ENCODE measurements at places on chromosomes 6 and 20. TPM values are rescaled to one million over a fixed set of nuclear protein-coding genes. Genes with fewer than 3 reads are reported as not detected.

DNA sequence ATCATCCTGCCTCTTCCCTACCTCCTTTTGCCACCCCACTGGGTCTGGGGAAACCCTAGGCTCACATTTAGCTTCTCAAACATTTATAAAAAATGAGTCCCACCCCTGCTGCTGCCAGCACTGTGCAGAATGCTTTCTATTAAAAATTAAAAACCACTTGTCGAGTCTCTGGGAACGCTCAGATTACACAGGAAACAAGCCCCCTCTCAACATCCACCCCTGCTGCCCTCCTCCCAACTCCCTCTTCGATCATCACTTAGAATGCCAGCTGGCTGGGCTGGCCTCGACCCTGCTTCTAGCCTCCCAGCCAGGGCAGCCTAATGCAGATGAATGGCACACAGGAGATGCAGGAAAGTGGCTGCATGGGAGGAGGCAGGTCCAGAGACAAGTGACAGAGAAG lies 75.8 kb downstream of the CDH22 start:
- no peak for DNase-seq

DNA sequence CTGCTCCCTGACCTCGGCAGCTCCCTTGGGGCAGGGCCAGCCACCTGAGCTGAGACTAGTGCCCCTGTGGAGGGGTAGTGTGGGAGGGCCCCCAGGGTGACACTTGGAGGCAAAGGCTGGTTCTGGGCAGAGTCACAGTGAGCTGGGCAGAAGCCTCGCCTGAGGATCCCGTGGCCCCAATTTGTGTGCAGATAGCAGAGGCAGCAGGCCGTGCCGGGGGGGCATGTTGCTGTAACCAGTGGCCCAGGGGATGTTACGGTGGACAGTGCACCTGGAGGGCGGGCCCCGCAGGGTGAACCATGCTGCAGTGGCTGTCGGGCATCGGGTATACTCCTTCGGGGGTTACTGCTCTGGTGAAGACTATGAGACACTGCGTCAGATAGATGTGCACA lies 2.9 kb downstream of the KLHDC3 start:
- no peak for DNase-seq

GRCh38 chr6:151782560-151782959 lies 24.9 kb upstream of the ESR1 start:
- no peak for DNase-seq

Gene TAF11
- total RNA-seq, result 32.7 TPM

- no peak for DNase-seq
These were observed 126.0 kb downstream of the ADGRB3 start for GRCh38 chr6:68760941-68761676.

Gene AARS2
- total RNA-seq, result 23.8 TPM

DNA sequence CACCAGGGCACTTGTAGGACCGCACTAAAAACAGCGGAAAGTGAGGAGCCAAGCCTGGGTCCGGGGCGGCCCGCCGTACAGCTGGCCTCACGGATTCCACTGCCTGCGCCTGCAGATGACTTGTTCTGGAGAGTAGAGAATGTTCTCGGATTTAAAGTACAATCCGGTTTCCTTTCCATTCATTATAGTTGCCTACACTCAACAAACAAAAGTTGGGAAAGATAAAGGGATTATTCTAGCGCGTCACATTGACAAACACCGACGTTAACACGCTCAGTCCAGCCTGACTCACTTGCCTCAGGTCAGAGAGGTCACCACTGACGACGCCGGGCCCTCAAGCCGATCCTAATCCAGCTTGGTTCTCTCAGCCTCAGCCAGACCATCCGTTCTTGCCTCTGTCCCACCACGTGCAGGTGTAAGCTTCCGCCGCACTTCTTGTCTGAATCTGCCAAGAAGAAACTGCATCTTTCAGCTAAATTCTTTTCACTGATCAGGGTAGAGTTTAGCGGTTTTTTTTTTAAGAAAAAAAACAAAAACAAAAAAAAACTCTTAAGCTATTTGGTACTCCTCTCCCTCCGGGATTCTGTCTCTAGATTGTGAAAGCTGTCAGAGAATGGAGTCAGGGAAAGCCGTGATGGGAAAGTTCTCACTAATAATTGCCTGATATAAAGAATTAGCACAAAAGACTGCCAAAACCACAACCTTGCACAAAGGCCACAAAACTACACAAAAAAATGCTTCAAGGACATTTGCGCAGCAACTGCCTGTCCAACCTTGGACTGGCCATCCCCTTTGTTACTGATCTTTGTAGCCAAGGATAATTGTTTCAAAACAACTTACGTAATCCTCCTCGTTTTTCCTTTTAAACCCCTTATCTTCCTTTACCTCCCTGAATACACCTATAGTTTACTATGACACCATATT lies 1.1 kb upstream of the PHF10 start:
- no peak for DNase-seq

Gene OR2H1
- not detected for total RNA-seq

Gene LY6G6D
- not detected for total RNA-seq

GRCh38 chr20:1955217-1955616 lies 38.6 kb downstream of the PDYN start:
- DNase-seq, result no peak

DNA sequence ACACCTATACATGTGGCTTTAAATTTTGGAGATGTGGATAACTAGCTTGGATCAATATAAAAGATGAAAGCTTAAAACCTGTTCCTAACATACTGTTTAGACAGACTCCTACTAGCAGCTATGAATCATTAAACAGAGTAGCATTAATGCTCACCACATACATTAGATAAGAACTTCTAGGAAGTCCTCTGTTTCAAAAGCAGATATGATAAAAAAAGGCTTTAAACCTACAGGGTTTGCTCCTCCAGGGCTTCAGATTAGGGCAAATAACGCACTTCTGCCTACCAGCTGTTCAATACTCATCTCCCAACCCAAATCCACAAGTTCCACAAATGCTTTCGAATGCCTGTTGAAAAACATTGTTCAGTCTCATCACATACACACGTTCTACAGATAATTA lies 1.5 kb downstream of the REPS1 start:
- no peak for DNase-seq

GRCh38 chr6:148413321-148414091 lies 70.9 kb downstream of the SASH1 start:
- no peak for DNase-seq

DNA sequence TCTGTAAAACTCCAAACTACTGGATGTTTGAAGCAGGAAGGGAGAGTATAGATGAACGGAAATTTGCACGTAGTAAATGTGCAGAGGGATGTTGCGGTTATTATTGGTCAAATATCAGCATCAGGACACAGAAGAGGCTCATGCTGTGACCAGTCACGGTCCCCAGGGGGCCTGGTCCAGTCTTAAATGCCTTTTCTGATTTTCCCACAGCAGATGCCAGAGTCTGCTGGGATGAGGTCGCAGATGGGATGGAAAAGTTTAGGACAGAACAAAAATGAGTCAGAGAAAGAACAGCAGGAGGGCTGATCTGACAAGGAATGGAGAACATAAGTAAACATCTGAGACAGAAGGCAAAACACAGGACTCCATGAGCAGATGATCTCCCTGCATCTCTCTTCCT lies 11.7 kb upstream of the SIRPG start:
- DNase-seq, result no peak

Gene TCP11
- not detected for total RNA-seq

Data from naive thymus-derived CD8-positive, alpha-beta T cell (primary cell).